ENCODE measurements at places on chromosomes 13 and 19. TPM values are rescaled to one million over a fixed set of nuclear protein-coding genes. Genes with fewer than 3 reads are reported as not detected.

Gene SLITRK6
- total RNA-seq = not detected

Gene CD70
- total RNA-seq = not detected

Gene GARIN5A
- total RNA-seq = 0.35 TPM

Gene CGB3
- total RNA-seq = not detected

Gene SPC24
- total RNA-seq = 0.77 TPM

Gene ZNF296
- total RNA-seq = 0.61 TPM

Gene OR4F17
- not detected for total RNA-seq

Gene VSTM1
- total RNA-seq = not detected

Gene ZNF229
- total RNA-seq = 4.4 TPM

Gene UNC13A
- 0.10 TPM for total RNA-seq

Gene ZNF132
- total RNA-seq = 4.0 TPM

Gene SIRT6
- 20.7 TPM for total RNA-seq

Gene SYT5
- not detected for total RNA-seq

Gene PPP1R13L
- total RNA-seq = 17.6 TPM

Gene CLEC17A
- not detected for total RNA-seq

Gene ZNF112
- 2.5 TPM for total RNA-seq

Gene CLDND2
- total RNA-seq = 4.4 TPM

Gene PCP2
- total RNA-seq = not detected

Gene TTC9B
- not detected for total RNA-seq

Gene TPTE2
- total RNA-seq = 0.19 TPM

Gene HOMER3
- total RNA-seq = 31.5 TPM

Gene ZNF525
- total RNA-seq = 4.8 TPM

Gene POU4F1
- total RNA-seq = not detected

Gene IL12RB1
- total RNA-seq = 2.3 TPM

Gene LCP1
- total RNA-seq = 195 TPM

Gene GJB2
- 0.26 TPM for total RNA-seq

Gene TSHZ3
- 12.6 TPM for total RNA-seq

Gene IFNL1
- total RNA-seq = not detected

Gene CYP2A6
- total RNA-seq = 0.48 TPM

Gene STRN4
- 72.9 TPM for total RNA-seq
